CD4-positive, alpha-beta T cell treated with Interleukin-15 for 4 hours (primary cell): ENCODE measurements at places on chromosomes 3 and 15.
A peak's percentile ranks its signal among the peaks of the same experiment; 100 is the strongest.

- DNase-seq: no peak
These were observed 31.7 kb downstream of the HMCES start for GRCh38 chr3:129310111-129311011.

DNA sequence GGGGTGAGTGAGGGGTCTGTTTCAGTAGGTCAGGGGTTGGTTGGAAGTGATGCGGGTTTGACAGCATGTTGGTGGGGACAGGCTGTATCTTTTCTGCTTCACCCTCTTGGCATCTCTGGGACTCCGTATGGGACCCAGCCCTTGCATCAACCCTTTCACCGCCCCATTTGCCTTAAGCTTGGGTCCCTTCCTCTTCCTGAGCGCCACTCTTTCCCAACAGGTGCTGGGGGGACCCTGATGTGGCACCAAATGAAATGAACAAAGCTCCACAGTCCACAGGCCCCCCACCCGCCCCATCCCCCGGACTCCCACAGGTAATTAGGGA is 1.1 kb downstream of the EIF4G1 start:
- no peak for DNase-seq

DNA sequence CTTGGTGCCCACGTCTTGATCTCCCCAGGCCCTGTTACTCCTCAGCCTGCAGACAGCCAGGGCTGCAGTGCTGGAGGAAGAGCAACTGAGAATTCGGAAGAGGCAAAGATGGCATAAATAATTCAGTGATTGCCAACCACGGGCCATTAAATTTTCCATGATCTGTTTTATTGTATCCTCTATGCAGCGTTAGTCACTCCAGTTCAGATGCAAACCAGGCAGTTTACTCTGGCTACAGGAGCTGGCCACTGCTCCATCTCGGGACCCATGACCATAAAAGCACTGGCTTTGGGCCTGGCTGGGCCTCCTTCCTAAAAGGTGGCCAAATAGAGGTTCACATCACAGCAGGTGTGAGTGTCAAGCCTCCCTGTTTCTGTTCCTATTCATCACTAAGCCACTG is 137.6 kb upstream of the TLE3 start:
- no peak for DNase-seq

- DNase-seq: no peak
These were observed 708.8 kb upstream of the CFAP20DC start for GRCh38 chr3:59758672-59759071.

DNA sequence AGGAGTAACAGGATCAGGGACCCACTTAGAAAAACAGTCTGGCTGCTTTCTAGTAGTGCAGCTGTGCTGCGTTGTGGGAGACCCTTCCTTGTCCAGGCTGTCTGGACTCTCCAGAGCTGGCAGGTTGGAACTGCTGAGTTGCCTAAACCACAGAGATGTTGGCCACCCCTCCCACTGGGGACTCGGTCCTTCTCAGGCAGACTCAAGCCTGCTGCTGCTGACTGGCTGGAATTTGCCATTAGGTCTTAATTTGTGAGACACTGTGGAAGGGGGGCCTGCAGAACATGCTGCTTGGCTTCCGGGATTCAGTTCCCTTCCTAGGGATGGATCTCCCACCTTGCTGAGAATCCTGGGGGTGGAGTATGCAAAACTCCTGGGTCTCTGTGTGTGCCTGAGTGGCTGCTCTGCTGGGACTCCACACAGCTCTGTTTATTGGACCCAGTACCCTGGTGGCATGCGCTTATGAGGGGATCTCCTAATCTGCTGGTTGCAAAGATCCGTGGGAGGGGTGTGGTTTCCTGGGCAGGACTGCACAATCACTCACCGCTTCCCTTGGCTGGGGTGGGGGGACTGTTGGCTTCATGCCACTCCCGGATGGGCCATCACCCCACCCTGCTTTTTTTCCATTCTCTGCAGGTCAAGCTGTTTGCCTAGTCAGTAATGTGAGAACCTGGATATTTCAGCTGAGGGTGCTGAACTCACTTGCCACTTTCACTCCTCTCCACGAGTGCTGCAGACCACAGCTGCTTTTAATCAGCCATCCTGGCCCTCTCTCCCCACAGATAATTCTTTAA is 150.5 kb downstream of the CFAP20DC start:
- peak; percentile 24 for DNase-seq

DNA sequence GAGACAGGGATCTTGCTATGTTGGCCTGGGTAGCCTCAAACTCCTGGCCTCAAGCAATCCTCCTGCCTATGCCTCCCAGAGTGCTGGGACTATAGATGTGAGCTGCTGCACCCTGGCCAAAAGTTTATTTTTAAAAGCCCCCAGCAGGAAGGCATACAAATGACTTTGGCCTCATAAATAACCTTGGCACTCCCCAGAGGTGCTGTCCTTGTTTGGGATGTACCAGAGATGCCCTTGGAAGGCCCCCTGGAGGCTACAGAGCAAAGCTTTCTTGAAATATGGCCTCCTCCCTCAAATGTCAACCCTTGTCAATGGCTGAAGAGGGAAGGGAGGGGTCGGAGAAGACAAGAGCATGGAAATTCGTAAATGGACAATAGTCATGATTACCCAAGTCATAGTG is 14.0 kb upstream of the RTP3 start:
- no peak for DNase-seq

DNA sequence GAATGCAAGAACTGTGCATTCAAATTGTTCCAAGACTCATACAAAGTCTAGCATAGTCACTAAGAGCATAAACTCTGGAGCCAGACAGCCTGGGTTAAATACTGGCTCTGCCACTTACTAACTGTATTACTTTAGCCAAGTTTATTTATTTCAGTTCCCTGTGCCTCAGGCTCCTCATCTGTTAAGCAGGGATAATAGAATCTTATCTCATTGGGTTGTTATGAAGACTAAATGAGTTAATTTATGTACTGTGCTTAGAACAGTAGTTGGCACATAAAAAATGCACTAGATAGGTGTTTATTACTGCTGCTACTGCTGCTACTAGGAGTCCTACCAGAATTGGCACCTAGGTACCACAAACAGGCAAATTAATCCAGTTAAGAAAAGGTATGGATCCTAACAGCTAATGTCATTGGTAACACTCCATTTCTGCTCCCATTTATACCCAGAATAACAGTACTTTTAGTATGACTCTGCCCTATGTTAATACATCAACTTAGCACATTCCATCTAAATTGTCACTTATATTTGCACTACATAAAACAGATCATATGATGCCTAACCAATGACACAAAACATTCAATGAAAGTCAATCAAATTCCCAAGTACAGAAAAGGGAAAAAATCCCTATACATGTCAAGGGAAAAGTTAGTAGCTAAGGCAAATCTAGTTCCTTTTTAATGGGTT is 45.7 kb downstream of the GSK3B start:
- DNase-seq: no peak

DNA sequence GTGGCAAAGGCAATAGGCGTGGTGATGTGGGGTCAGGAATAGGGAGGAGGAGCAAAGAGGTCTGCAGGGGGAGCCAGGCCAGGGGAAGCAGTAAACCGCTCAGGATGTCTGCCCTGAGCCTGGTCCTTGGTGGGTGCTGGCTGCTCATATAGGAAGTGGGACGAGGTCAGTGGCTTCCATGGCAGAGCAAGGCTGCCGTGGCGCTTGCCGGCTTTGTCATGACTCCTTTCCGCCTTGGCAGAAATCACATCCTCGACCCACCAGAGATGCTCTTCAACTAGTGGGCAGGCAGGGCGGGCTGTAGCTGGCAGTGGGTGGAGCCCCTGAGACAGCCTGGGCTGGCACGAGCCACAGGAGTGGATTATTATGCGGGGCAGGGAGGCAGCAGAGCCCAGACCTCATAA is 13.1 kb upstream of the SKOR1 start:
- no peak for DNase-seq

- DNase-seq: no peak
These were observed 299.1 kb upstream of the MCTP2 start for GRCh38 chr15:93932164-93932776.

DNA sequence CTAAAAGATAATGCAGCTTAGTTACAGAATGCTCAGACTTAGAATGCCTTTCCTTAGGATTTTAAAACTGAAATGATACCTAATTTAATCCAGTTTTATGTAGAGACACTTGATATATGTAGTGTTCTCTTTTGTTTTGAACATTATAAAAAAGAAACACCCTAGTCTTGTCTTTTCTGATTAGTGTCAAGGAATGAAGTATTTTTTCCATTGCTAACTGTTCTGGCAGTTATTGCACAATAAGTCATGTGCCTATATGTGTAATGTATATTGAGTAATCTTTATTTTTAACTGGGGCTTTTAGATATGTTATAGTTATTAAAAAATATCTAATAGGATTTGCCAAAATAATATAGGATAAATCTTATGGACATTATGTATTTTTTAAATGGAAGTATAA is 4.5 kb downstream of the ARL8B start:
- no peak for DNase-seq

GRCh38 chr15:75107908-75108838 is 84.8 kb downstream of the PPCDC start:
- DNase-seq: peak; percentile 50

DNA sequence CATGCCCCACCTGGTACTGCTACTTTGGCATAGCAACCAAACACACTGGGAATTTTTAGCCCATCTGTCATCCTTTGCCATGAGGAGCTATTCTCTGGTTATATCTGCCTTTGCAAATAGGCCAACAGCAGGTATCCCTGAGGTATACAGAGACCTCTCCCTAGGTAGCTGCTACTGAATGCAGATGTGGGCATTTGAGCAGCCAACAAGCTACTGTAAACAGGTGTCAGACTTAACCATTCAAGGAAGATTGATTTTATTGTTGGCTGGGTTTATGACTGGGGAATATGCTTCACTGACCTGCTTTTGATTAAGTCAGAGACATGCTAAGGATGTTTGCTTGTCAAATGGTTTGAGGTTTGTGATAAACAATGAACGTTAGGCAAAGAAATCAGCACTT is 183.2 kb downstream of the OXSM start:
- DNase-seq: no peak

DNA sequence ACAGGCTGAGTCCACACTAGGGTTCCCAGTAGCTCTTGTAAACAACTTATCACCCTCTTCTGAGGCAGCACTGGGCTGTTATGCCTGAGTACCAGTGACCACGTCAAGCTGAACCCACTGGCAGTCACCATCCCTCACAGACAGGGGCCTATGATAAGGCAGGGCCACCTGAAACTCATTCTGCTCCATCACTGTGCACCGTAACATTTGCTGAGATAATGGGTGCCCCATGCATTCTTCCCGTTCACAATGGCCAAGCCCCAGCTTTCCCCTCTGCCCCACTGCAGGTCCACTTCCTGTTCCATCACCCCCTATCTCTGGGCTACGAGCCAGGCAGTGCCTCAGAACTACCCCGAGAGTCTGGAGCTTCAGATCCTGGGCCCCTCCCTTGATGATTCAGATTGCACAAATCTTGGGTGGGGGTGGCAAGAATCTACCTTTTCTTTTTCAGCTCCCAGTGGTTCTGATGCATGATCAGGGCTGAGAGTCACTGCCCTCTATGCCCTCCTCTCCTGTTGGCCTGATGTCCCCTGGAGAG is 158.0 kb downstream of the RAB11A start:
- DNase-seq: no peak

- DNase-seq: no peak
These were observed 93.6 kb upstream of the CGNL1 start for GRCh38 chr15:57282686-57283085.

GRCh38 chr15:31497838-31498237 is 171.2 kb downstream of the KLF13 start:
- no peak for DNase-seq

DNA sequence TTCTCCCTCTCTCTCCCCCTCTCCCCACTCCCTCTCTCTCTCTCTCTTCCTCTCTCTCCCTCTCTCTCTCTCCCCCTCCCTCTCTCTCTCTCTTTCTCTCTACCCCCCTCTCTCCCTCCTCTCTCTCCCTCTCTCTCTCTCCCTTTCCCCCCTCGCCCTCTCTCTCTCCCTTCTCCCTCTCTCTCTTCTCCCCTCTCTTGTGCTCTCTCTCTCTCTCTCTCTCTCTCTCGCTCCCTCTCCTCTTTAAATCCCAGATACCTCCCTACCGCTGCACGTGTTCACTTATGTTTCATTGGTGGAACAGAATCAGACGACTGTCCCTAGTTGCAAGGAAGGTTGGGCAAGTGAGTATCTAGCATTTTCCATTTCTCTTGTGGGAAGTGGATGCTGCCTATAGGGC is 166.5 kb downstream of the EBLN2 start:
- DNase-seq: no peak

GRCh38 chr15:99485992-99486370 is 79.8 kb upstream of the MEF2A start:
- no peak for DNase-seq

DNA sequence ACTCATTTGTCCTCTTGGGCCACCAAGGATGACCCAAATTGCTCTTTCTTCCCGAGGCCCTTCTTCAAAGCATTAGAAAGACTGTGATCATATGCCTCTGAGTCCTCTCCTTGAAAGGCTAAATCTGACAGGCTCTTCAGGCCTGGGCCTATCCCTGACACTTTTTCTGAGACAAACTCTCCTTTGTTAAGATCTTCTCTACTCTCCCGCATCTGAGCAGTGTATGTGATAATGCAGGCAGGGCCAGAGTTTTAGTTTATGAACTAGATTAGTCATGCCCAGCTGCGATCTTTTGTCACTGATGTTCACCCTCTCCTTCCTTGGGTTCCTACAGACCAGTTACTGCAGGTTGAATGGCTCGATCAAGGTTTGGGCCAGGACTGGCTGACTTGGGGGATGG is 39.2 kb downstream of the MASP1 start:
- no peak for DNase-seq

GRCh38 chr3:158103887-158104327 is 2.3 kb downstream of the SHOX2 start:
- no peak for DNase-seq

DNA sequence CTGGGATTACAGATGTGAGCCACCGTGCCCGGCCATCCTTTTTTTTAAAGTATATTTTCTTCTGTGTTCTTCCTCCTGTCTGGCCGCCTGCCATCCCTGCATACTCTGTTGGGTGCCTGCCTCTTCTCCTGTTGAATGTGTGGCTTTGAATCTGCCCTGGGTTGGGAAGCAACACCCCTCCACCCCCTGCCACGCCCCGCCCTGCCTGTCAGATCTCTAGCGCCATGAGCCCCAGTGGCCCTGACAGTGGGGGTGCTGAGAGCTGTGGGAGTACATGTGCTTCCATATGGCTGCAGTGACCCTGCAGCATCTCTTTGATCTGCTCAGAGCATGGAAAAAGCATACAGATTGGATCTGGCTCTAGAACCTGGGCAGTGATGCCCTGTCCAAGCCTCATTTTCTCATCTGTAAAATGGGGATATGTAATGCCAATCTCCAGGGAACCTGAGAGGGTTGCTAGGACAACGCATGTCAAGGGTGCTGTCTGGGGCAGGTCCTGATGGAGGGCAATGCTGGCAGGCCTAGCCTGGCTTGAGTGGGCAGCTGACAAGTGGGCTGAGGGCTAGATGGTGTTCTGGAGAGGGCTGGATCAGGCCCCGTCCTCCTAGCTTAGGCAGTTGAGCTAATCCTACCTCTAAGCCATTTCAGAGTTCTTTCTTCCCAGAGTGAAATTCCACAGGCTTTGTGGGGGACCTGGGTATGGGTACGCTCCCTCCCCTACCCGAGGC is 23.9 kb downstream of the CCDC13 start:
- no peak for DNase-seq

GRCh38 chr3:149377408-149378364 is at the start of gene TM4SF1:
Gene TM4SF1, minus strand, starts transcription at chr3:149377649. Its CDS starts 102 bp downstream, at chr3:149377547.
- DNase-seq: no peak
